GM12878 (cell line): ENCODE measurements at places on chromosomes 1 and 21. TPM values are rescaled to one million over a fixed set of nuclear protein-coding genes. Genes with fewer than 3 reads are reported as not detected.
A peak's percentile ranks its signal among the peaks of the same experiment; 100 is the strongest.

DNA sequence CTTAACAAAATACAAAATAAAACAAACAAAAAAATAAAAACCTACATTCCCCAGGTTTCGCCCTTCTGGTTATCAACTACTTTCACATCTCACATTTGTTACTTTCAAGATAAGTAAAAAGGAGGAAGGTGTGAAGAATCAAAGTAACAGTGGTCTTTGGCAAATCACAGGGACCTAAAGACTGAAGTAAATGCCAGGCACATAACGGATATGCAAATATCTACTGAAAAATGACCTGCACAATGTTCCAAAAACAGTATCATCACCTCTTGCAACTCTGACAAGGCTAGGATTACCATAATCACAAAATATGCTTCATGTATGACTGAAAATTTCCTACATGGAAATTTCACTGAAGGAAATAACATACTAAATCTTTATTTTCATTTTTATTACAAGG, 29.3 kb downstream of the COP1 start:
- DNase-seq: peak; percentile 56

DNA sequence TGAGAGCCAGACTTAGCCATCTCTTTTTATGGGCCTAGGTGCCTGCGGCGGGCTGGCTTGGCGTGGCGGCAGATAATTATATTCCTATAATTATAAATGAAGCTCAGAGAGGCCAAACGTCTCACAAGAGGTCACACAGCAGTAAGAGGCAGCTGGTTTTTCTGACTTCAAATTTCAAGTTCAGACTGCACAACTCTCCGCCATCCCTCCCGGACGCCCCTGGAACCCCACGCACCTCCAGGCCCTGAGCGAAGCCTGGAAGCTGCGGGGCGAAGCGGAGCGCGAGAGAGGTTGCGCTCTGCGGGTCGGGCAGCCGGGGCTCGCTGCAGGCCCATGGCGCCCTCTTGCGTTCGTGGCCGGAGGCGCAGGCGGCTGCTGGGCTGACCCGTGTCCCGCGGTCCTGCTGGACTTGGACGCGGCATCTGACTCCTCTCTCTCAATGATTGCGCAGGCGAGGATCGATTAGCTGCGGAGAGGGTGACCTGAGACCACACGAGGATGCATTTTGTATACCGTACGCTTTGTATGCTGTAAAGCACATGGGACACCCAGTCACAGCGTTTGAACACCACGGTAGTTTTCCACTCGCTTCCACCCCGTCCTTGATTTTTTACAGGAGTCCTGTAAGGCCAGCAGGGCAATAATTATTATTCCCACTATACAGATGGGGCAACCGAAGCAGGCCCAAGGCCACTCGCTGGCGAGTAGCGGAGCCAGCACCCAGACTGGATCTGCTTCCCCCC, 272.7 kb downstream of the FOXD2 start:
- no peak for DNase-seq

DNA sequence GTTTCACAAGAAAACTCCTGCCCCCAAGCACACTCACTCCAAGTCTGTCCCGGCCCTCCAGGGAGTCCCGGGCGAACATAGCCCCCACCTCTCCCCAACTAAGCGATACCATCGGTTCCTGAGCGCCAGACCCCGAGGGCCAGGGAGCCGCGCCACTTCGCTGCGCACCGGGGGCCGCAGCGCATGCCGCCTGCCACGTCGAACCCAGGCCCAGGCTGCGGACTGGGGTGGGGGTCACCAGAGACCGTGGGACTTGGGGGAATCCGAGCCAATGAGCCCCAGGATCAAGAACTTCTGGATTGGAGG, 801 bp downstream of the RSPO1 start:
- no peak for DNase-seq

GRCh38 chr1:63548877-63549276, 25.6 kb downstream of the EFCAB7 start:
- no peak for DNase-seq

DNA sequence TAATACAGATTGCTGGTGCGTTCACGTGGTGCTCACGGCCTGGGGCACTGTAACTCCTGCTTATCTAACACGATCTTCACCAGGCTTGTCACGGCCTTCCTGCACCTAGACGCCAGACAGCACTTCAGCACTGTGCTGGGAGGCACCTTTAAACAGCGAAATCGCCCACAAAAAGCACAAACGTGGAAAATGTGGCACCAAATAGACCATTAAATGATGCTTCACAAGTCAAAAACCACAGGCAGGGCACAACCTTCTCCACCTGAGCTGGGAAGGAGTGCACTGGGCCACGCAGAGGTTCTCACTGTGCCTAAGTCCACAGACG, 20.0 kb downstream of the IBA57 start:
- DNase-seq: no peak

GRCh38 chr1:15492596-15492995, 16.7 kb downstream of the CELA2B start:
- no peak for DNase-seq

DNA sequence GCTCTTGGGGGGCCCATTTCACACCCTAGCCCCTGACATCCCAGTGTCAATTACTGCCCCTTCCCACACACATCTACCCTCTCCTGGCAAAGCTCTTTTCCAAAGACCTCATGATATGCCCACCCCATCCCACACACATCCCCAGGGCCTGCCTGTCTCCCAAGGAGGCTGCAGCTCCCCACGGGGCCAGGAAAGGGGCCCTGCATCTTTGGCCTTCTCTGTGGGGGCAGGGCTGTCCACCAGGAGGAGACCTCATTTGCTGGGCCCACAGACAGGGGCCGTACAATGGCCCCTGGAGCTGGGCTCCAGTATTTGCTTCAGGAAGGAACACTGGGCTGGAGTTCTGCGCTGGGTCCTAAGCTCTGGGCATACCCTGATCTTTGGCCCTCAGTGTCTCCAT, 65.6 kb upstream of the RUNX3 start:
- DNase-seq: no peak

Gene ABCA4
- 0.24 and 0.28 TPM in 2 replicates for total RNA-seq

DNA sequence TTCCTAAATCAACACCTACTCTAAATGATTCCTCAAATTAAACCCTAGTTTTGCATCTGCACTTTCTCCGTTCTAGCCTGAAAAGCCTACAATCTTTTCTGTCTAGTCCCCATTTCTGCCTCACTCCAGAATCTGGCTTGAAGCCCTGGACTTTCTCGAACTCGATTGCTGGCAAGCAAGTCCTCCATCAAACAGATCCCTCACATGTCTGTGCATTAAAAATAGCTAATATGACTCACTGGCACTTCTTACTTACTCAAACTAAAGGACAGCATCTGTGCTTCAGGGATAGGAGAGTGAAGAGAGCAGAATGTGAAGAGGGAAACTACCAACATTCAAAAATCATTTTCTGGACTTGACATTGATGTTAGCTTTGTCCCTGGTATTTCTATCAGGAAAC, 51.8 kb upstream of the CXADR start:
- no peak for DNase-seq

DNA sequence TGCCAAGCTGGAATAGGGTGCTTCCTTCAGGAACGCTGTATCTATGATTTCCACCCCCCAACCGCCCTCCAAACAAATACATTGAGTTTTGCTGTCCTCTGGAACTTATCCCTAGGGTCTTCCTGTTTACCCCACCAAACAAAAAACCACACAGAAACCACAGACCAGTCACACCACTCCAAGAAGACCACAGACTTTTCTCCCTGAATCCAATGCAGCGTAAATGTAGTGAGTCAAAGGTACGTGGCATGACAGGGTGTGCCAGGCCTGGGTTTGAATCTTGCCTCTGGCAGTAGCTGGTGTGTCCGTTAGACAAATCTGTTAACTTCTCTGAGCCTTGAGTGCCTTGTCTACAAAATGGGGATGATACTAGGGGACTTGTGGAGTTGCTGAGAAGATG, 27.8 kb downstream of the ASAP3 start:
- DNase-seq: no peak

GRCh38 chr1:224274970-224275626, 54.9 kb downstream of the NVL start:
- no peak for DNase-seq

Gene HAO2
- total RNA-seq: not detected in 2 replicates

DNA sequence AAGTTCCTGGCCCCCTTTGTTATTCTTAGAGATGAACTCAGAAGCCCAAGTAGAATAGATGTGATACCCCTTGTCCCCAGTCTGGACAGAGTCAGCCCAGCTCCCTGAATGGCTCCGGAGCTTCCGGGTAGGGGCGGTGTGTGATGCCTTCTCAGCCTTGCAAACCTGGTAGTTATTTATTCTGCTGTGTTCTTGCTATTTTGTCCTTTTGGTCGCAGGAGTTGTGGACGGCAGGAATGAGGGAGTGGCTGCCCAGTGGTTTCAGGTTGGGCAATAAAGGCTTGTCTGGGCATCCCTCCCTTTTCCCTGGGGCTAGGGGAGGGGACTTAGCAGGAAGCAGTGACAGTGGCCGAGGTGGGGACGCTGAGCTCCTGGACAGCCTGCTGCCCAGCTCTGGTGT, 2.8 kb downstream of the PTPRU start:
- DNase-seq: no peak

Gene TMPRSS3
- 0.90 and 1.2 TPM in 2 replicates for total RNA-seq

GRCh38 chr1:83109692-83110091, 889.2 kb downstream of the TTLL7 start:
- DNase-seq: no peak

DNA sequence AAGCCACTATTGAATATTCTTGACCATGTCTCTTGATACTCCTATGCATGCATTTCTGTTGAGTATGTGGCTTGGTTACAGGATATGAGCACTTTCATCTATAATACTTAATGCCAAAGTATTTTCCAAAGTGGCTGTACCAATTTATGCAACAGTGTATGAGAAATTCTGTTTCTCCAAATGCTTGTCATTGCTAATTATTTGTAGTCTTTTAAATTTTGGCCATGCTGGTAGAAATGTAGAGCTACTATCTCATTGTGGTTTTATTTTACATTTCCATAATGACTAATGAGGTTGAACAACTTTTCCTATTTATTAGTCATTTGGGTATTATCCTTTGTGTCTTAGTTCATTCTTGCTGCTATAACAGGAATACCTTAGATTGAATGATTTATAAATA, 71.4 kb upstream of the TSPAN2 start:
- no peak for DNase-seq

GRCh38 chr1:116916533-116917445, 7.1 kb downstream of the PTGFRN start:
- no peak for DNase-seq

Gene SLAMF7
- total RNA-seq: 124 and 133 TPM in 2 replicates

Gene KPRP
- not detected in 2 replicates for total RNA-seq

DNA sequence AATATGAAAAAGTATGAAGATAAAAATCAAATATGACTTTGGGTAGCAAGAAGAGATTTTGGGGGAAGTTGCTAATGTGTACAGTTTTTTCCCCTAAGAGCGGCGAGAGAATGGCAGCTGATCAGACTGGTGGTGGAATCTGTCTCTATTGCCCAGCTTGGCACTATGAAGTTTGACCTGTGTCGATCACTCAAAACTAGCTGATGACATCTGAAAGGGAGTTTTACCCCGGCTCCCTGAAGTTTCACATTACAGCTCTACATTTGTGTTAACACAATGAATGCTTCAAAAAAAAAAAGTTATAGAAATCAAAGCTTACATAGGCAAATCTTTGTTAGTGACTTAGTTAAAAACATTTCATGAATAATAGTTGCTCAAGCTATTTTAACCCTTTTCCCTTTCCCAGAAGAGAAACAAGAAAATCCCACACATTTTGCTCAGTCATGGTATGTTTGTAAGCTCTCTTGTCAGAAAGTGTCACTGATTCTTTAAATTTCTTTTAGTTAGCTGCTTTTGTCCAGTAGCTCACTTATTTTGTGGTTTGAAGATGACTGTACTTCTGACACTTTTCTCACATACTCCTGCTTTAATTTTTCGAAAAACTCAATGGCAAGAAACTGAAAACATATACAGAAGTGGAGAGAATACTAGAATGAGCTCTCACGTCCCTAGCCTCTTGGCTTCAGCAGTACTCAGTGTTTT, 41.3 kb downstream of the DYRK1A start:
- DNase-seq: peak; percentile 43

GRCh38 chr1:37410815-37411214, 63.6 kb upstream of the ZC3H12A start:
- no peak for DNase-seq

Gene DNAJC6
- total RNA-seq: 3.5 and 4.3 TPM in 2 replicates

DNA sequence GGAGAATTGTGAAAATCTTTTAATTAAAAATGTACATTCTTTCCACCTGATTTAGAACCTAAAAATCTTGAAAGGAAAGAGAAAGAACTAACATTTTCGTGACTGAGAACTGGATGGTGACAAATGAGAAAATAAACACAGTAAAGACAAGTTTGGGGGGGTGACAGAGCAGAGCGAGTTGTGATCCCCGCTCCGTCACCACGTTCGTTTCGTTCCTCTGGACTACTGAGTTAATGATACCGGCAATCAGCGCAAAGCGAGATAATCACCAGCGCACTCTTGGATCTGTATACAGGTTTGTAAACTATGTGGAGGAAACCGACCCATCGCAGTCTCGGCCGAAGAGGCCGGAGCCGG, 31.2 kb upstream of the CFAP126 start:
- DNase-seq: no peak

- DNase-seq: no peak
Observed at GRCh38 chr1:93906480-93906879, 2.8 kb downstream of the GCLM start.

Gene TMEM59
- total RNA-seq: 95.9 and 99.3 TPM in 2 replicates

- DNase-seq: no peak
Observed at GRCh38 chr1:99627615-99628014, 18.3 kb upstream of the PALMD start.

Gene CCDC28B
- 87.1 and 89.7 TPM in 2 replicates for total RNA-seq

DNA sequence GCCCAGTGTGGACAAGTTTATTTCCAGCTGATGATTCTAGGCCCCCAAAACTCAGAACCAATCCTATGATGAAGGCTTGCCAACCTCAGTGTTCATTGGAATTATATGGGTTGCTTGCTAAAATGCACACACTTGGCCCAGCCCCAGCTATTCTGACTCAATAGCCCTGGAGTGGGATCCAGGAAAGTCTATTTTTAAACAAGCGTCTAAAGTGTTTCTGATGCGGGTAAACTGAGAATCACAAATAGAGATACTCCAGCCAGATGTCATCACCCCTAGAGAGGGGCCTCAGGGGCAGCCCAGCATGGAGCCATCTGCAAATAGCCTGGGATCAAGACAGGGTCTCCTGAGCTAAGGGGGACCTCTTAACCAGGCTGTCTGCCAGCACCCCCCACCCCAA, 46.0 kb downstream of the PKP1 start:
- no peak for DNase-seq

DNA sequence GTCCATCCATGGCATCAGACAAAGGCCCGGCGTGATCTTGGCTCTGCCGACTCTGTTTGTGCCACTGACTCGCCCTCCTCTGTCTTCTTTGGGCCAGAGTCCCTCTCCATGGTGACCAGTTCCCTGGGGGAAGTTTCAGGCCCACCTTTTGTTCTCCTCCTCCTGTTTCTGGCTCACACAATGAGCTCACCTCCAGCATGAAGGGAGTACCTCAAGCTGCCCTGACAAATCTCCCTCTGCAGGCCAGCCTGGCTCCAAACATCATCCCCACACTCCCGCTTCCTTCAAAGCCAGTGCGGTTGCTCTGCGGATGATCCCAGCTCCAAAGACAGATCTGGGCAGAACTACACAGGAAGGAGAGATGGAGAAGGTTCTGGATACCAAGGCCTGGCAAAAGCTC, 576.6 kb downstream of the NPHP4 start:
- no peak for DNase-seq

GRCh38 chr1:183365676-183366075, 52.5 kb downstream of the NMNAT2 start:
- no peak for DNase-seq

- no peak for DNase-seq
Observed at GRCh38 chr1:165894591-165894990, 67.2 kb downstream of the UCK2 start.
